ENCODE measurements at places on chromosomes 6 and 20.

- no peak for DNase-seq
Observed at GRCh38 chr20:63072231-63072791, 65.5 kb upstream of the BHLHE23 start.

GRCh38 chr6:125363039-125363823, 61.5 kb upstream of the HDDC2 start:
- no peak for DNase-seq

DNA sequence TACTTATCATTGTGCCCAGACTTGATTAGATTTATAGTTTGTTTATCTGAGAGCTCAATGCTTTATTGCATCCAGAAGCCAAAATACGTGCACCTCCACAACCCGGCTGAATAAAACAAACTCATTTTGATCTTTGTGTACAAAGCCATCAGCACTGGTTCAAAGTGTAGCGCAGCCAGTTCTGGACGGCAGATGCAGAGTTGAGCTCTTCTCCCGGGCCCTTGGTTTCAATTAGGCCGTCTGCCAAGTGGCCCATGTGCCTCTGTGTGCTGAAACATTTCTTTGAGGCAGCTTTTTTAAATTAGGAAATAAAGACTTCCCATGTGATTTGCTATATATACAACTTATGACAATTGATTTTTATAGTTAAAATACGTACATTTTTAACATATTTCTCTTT, 96.2 kb upstream of the RSPO3 start:
- no peak for DNase-seq

DNA sequence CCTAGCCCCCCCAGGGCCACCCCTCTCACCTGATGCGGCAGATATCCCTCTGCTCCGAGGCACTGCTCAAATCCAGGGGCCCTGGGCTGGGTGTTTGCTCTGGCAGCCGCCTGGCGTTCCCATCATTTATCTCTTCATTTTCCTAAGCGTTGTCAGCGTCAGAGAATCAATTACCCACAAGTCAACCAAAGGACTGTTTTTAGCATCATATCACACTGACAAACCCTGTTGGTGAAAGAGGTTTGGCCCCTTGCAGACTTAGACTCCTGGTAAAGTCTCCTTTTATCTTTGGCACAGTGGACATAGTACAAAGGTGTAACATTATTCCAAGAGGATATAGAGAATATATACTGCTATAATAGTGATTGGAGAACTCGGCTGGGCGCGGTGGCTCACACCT, at the start of gene GHRH:
GHRH (minus strand) TSS at position 101 of the 400 bp plus-strand sequence. CDS start 4,925 bp downstream, outside the sequence.
- DNase-seq, result no peak

- no peak for DNase-seq
Observed at GRCh38 chr6:113860181-113860955, 3.2 kb downstream of the MARCKS start.

- no peak for DNase-seq
Observed at GRCh38 chr6:29666826-29667130, 9.9 kb downstream of the MOG start.

GRCh38 chr20:58109126-58109880, 119.2 kb downstream of the ANKRD60 start:
- DNase-seq, result no peak

- no peak for DNase-seq
Observed at GRCh38 chr6:6716998-6717763, 128.7 kb downstream of the LY86 start.

GRCh38 chr6:55734256-55734655, 141.1 kb downstream of the BMP5 start:
- DNase-seq, result no peak

DNA sequence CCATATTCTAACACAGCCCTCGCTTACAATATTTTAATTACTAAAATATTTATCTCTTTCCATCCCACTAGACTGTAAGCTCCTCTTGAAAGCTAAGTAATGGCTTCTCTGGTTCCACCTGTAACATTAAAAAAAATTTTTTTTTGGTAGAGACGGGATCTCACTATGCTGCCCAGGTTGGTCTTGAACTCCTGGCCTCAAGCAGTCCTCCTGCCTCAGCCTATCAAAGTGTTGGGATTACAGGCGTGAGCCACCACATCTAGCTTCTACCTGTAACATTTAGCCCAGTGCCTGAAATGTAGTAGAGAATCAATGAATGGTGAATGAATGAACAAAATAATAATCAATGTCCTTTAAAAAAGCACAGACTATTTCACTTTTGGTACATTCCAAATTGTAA, 28.8 kb downstream of the DEK start:
- no peak for DNase-seq

- DNase-seq, result no peak
Observed at GRCh38 chr6:20797597-20797996, 263.3 kb downstream of the CDKAL1 start.

GRCh38 chr20:58254890-58255289, 26.4 kb upstream of the ANKRD60 start:
- DNase-seq, result no peak

DNA sequence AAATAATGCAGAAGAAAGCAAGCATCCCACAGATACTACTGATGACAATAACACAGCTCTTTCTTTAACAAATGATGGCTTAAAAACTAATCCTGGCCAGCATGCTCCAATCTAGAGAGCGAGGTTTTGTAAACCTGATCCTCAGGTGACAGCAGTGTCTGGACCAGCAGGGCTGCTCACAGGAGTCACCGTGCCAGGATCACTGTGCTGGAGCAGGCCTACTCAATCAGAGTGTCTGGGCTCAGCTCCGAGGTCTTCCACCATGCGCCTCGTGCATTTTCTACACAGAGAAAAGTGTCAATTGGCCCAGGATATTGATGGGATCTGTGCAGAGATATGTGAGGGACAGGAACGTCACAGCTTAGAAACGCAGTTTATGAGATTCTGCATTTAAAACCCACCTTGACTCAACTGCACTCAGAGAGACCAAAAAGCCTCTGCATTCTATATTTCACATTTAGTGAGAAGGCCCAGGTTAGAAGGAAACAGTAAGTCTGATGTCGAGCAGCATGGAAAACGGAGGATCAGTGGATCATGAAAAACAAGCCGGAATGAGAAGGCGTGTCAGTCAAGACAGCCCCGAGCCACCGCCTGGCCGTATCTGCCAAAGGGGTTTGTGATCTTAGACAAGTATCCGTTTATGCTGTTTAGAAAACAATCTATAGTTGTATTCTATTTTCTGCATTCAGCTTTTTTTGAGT, 7.8 kb downstream of the RAMACL start:
- no peak for DNase-seq

GRCh38 chr6:170378502-170378901, 71.9 kb downstream of the FAM120B start:
- DNase-seq, result no peak

- DNase-seq, result no peak
Observed at GRCh38 chr20:41046716-41047115, 18.1 kb downstream of the TOP1 start.

- DNase-seq, result no peak
Observed at GRCh38 chr6:14250573-14250972, 133.0 kb downstream of the CD83 start.

DNA sequence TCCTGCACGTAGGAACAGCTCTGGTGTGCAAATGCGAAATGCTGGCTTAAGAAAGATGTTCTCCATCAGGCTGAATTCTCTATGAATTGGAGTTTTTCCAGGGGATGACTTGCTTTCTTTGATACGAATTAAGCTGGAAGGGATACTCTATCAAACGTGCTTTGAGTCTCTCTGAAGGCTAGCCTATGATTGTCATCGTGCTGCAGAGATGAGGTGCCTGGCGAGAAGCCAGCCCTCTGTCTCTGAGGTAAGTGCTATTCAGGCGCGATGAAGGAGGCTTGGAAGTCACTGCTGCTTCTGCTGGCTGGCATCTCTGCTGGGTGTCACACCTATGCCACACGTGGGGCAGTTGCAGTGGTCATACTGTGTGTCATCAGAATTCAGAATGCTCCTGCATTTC, 223.7 kb downstream of the TAF4 start:
- no peak for DNase-seq

DNA sequence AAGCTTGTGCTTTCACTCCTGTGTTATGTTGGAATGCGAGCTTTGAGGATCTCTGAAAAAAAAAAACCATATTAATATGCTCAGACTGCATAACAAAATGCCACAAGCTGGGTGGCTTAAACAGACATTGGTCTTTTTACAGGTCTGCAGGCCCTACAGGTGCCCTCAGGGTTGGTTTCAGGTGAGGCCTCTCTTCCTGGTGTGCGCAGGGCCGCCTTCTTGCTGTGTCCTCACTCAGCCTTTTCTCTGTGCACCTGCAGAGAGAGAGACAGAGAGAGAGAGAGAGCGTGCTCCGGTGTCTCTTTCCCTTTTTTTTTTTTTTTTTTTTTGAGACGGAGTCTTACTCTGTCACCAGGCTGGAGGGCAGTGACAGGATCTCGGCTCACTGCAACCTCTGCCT, 114.1 kb upstream of the SNX9 start:
- DNase-seq, result no peak

DNA sequence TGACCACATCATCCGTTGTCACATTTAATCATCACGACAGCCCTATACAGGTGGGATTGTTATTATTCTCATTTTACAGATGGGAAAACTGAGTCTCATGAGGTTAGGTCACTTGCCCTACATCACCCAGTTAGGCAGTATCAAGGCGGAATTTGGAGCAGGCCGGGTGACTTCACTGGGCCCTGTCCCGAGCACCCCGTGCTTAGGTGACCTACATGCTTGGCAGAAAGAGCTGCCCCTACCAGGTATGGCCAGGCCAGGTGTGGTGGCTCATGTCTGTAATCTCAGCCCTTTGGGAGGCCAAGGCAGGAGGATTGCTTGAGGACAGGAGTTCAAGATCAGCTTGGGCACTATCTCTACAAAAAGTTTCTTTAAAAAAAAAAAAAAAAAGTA, 44.0 kb downstream of the RIN2 start:
- no peak for DNase-seq

GRCh38 chr20:31840906-31841816, 4.2 kb downstream of the FOXS1 start:
- no peak for DNase-seq

DNA sequence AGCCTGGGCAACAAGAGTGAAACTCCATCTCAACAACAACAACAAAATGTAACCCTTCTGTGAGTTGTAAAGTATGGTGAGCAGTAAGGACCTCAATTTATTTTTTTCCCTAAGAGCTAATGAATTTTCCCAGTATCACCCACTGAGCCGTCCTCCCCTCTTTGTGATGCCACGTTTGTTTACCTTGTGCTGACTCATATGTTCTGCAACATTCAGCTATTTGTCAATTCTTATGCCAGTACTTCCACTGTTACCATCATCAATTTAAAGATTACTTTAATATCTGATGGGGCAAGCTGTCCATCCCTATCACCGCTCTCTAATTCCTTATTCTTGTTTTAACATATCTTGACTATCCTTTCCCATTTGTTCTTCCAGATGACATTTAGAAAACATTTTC, 37.5 kb downstream of the MAK start:
- DNase-seq, result no peak

GRCh38 chr6:16559071-16559470, 202.2 kb downstream of the ATXN1 start:
- no peak for DNase-seq

GRCh38 chr6:11605507-11605905, 68.0 kb downstream of the TMEM170B start:
- DNase-seq, result no peak

DNA sequence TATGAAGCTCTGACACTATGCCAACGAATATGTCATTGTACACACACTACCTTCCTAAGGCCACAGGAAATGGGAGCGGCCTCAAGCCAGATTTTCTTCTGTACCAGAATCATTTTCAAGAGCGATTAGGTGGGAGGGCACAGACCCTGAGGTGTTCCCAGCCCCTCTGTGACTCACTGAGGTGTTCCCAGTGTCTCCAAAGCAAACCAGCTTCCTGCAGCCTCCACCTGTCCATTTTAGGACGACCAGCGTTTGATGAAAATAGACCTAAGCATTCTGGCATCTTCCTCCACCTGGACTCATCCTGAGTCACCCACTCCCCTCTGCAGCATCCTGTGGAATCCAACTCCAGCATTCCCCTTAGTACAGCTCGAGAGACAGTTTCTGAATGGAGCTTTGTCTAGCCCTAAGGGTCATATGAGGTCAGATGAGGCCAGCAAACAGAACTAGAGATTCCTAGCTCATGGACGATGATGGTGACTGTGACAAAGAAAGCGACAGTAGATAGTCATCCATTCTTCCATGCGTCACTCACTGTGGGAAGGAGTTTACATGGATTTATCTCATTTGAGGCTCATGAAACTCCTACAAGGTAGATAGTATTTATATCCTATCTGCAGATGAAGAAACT, 203.4 kb downstream of the PTPRT start:
- DNase-seq, result no peak

DNA sequence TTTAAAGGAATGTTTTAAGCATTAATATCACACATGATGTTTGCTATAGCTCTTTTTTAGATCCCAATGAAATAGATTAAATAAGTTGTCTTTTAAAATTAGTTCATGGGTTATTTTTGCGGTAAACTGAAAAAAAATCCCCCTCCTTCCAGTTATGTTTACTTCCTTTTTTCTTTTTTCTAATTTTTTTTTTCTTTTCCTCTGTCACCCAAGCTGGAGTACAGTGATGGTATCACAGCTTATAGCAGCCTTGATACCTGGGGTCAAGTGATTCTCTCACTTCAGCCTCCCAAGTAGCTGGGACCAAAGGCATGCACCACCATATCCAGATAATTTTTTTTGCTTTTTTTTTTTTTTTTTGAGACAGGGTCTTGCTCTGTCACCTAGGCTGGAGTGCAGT, 17.8 kb upstream of the SCAF8 start:
- DNase-seq, result no peak

GRCh38 chr6:69286331-69286730, 510.5 kb downstream of the LMBRD1 start:
- no peak for DNase-seq

- DNase-seq, result no peak
Observed at GRCh38 chr6:45423824-45424450, 46.2 kb upstream of the SUPT3H start.

DNA sequence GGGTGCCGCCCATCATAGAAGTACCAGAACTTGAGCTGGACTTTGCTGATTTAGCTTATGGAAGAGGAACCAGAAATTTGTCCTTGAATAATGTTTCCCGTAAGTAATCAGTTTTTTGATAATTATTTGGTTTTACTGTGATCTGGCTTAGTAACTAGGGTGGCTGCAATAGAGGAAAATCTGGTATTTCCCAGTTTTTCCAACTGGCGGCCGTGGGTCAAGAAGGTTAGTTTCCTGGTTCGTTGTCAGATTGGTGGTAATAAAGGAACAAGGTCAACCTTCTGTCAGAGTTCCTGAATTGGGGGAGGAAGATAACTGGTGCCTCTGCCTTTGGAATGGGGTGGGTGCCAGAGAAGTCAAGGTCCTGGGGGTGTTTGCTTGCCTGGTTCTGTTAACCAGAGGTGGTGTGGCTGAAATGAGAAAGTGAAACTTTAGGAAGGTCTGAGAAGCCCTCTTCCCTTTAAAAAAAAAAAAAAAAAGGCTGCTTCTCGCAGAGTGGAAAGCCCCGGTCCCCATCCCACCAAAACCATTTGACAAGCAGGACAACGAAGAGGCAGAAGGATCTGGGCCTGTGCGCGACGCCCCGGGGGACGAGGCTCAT, at the start of gene CALHM6:
CALHM6 (plus strand) TSS at position 45 of the 601 bp plus-strand sequence; CDS start at position 600, 555 bp downstream.
- DNase-seq, result no peak

- no peak for DNase-seq
Observed at GRCh38 chr6:132713352-132714134, at the start of gene VNN1. VNN1 (minus strand) TSS chr6:132714055; CDS start chr6:132714035, 20 bp downstream.

Measured in activated T-cell treated with anti-CD3 and anti-CD28 coated beads, Interleukin-2, amount 50 U/mL, for 4 hours (primary cell).